GM23338 (cell line): ENCODE measurements at places on chromosomes 12 and 14. TPM values are rescaled to one million over a fixed set of nuclear protein-coding genes. Genes with fewer than 3 reads are reported as not detected.

- peak; percentile 69 for DNase-seq
Measured at GRCh38 chr12:67388331-67389138, 119.4 kb downstream of the CAND1 start.

TMEM132D gene
- 4.7 and 5.3 TPM in 2 replicates for total RNA-seq

DCD gene
- total RNA-seq: not detected in 2 replicates

DNA sequence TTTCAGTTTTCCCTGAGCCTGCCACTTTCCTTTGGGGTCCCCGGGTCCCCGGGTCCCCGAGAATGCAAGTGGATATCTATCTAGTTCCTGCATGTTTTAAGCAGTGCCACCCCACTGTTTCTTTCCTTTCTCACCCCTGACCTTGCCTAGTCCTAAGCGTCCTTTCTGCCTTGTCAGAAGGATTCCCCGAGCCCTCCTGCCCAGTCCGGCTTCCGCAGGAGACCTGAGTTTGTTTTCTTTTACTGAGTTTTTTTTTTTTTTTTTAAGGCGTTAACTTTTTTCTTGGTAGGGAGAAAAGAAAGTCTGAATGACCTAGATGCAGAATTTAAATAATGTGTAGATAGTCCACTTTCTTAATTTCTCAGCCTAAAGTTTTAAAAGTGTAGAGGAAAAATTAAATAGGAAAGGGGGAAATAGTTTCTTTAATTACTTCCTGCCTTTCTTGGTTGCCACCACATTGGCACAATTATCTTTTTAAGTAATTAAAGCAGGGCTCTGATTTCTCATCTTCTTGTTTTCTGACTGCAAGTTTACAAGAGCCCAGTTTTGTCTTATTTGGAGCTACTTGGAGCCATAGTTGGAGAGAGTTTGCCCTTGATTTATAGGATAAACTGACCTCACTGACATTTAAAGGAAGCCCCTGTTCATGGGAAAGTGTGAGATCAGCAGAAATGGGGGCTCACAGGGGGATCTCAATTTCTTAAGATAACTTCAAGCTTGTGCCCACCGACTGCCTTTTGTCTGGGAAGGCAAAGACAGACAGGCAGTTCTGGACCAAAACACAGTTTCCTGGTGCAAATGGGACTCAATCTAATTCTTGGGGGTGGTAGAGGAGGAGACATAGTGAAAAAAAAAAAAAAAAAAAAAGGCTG, 2.9 kb downstream of the PAX9 start:
- no peak for DNase-seq

A2M gene
- not detected in 2 replicates for total RNA-seq

- peak; percentile 73 for DNase-seq
Measured at GRCh38 chr12:53676656-53677015, 753 bp upstream of the ATP5MC2 start.

GRCh38 chr14:104393898-104394381, 185.6 kb upstream of the C14orf180 start:
- no peak for DNase-seq

SDR9C7 gene
- not detected in 2 replicates for total RNA-seq

DNA sequence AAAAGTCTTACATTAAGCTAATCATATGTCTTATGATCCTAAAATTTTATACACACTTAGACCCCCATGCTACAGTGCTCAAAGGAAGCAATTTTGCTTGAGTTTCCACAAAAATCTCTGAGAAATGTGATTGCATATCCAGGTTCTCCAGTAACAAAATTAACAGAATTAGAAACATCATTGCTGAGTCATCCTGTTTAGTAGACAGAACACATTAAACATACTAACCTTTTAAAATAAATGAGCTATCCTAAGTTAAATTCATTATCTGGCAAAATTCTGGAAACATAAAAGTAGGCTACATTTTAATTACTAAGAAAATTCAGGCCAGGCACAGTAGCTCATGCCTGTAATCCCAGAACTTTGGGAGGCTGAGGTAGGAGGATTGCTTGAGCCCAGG, 94.7 kb downstream of the DENND5B start:
- DNase-seq: no peak

ORAI1 gene
- 31.0 and 32.0 TPM in 2 replicates for total RNA-seq

DNA sequence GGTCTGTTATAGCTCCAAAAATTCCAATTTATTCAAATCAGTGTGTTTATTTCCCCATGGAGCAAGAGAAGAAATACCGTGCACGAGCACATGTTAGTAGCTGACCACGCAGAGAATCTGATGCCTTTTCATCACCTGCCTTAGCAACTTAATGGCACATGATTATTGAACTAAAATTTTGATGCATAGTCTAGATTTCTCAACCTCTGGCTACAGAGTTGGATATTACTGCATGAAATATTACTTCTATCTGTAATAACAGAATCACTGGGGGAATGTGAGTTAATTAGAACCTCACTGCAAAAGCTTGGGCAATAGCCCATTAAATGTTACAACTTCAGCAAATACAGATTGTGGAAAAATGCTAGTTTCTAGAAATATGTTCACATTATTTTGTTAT, 335.8 kb downstream of the FLRT2 start:
- DNase-seq: no peak

DNA sequence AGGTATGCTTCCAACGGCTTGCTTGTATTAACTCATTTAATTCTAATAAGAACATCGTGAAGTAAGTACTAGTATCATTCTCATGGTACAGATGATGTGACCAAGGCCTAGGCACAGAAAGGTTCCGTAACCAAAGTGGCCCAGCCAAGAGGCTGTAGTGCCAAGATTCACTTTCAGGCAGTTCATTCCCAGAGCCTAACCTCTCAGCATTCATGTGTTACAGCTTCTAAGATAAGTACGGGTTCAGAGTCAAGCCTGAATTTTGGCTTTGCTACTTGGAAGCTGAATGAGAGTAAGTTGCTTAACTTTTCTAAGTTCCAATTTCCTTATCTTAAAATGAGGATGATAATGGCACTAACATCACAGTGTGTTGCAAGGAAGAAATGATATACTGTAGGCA, 379.9 kb downstream of the AEBP2 start:
- DNase-seq: no peak

CFAP54 gene
- total RNA-seq: 0.07 and 0.70 TPM in 2 replicates

- no peak for DNase-seq
Measured at GRCh38 chr12:119245904-119246494, 67.3 kb downstream of the HSPB8 start.

- no peak for DNase-seq
Measured at GRCh38 chr14:58071341-58071740, 80.7 kb downstream of the ARMH4 start.

GRCh38 chr12:73308747-73309146, 1036.6 kb downstream of the TRHDE start:
- DNase-seq: no peak

DNA sequence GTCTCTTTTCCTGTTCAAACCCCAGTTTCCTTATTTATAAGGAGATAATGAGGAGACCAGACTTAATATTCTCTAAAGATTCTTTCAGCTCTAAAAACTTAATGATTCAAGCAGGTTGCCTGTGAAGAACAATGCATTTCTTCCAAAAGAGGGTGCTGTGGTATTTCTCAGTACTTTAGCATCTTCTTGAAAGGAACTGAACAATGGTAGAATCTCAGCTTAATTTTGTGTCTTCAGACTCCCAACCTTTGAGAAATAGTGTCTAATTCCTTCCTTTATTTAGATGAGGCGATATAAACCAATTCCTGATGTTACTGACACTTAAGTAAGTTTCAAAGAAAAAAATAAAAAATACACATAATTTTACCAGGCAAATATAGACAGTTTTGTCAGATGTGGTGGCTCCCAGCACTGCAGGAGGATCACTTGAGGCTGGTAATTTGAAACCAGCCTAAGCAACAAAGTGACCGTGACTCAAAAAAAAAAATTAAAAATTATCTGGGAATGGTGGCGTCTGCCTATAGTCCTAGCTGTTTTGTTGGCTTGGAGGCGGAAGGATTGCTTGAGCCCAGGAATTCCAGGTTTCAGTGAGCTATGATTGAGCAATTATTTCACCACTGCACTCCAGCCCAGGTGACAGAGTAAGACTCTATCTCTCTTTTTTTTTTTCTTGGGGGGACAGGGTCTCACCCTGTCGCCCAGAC, 76.9 kb upstream of the PSMA6 start:
- DNase-seq: peak; percentile 63

GRCh38 chr12:116137318-116137717, 140.2 kb downstream of the MED13L start:
- no peak for DNase-seq

DNA sequence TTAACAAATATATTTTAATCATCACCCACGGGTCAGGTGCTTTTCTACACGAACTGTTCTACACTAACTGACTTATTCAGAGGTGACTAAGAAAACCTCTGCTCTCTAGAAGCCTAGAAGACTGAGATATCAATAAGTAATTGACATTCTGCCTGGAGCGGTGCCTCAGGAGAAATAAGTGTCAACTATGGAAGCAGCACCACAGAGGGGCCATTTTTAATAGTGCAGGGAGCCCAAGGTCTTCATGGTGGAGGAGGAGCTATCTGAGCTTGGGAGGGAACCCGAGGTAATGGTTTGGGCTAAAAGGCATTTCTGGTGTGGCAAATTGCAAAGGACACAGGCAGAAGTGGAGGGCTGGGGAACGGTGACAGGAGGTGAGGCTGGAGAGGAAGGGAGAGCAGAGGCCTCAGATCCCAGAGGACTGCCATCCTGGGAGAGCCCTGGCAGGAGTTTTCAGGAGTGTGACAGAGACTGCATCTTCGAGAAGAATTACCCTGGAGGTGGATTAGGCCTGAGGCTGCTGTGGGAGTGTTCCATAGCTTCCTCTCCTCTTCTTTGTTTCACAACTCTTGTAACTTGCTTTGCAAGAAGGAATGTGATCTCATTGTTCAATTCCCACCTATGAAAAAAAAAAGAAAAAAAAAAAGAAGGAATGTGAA, 123.1 kb downstream of the NPAS3 start:
- peak; percentile 25 for DNase-seq

GRCh38 chr14:68379510-68380328, 413.1 kb downstream of the ZFP36L1 start:
- DNase-seq: no peak

RNU4-1 gene
- under 0.01 TPM in 1 of 2 replicates, not detected in the other for total RNA-seq

- peak; percentile 77 for DNase-seq
Measured at GRCh38 chr14:91177073-91178034, 63.5 kb downstream of the DGLUCY start.

GLIPR1L1 gene
- not detected in 2 replicates for total RNA-seq

- DNase-seq: no peak
Measured at GRCh38 chr12:79691511-79692248, 916 bp upstream of the PAWR start.

- peak; percentile 21 for DNase-seq
Measured at GRCh38 chr12:122282061-122282460, 15.8 kb upstream of the VPS33A start.

DNA sequence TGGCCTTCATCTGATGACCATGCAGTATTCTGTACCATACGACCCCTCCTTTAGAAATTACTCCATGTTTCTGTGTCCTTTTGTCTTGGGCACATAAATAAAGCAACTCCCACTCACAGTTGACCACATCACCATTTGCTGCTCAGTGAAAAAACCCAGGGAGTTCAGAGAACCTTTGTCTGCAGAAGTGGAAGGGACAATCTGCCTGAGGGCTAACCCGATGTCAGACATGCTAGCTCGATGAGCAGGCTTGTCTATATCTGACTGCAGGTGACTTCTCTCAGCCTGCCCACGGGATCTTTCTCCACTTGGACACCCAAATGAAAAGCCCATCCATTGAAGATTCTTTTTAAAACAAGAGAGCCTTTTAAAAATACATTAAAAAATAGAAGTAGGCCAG, 45.7 kb upstream of the GRIP1 start:
- no peak for DNase-seq

KRT1 gene
- not detected in 2 replicates for total RNA-seq

DNA sequence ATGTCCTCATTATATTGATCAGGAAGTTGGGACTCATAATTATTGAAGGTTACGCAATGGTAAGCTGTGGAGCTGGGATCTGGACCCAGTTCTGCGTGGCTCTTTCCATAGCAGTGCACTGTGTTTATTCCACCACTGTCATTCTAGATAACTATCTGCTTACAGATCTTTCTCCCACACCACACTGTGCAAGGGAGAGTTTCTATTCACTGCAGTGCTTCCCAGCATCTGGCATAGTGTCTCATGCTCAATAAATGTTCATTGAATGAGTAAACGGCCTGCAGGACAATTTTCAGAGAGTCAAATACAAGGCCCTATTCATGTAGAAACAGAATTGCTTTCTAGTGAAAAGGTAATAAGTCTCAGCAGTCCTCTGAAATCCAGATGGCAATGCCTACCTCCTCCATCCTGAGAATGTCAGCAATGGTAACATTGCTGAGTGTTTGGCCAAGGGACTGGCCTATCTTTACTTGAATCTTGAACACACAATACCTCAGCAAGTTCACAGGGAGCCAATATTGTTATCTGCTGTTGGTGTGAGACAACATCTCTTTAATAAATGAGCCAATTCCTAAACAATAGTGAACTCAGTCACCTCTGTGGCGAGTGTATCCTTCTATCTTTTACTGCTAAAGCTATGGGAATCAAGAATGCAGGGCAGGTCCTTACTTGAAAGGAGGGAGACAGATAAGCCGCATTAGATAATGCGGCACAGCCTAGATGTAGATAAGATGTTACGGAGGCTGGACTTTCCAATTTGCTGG, 332.4 kb upstream of the PRICKLE1 start:
- no peak for DNase-seq

FOXA1 gene
- total RNA-seq: 1.8 TPM in 1 of 2 replicates, not detected in the other

GRCh38 chr14:85217412-85217811, 312.5 kb upstream of the FLRT2 start:
- DNase-seq: no peak

DNA sequence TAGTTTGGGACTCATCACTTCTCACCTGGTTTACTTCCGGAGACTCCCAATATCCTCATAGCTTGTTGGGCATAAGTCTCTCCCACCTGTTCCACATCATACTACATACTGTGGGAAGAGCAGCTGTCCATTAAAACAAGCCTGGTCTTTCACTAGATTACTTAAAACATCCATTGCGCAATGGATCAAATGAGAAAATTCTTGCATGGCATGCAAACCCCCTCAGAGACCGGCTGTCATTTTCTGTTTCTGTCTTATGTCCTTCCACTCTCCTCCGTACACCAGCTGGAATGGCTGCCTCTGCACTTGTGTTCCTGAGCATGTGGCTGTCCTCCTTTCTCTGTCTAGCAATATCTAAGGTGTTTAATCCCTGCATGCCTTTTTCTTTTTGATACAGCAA, 265.6 kb downstream of the TMEM117 start:
- no peak for DNase-seq

GRCh38 chr14:67917006-67917405, 97.4 kb downstream of the RAD51B start:
- DNase-seq: no peak

GRCh38 chr14:30373526-30373925, 185.4 kb upstream of the G2E3 start:
- no peak for DNase-seq

STON2 gene
- 65.4 and 71.0 TPM in 2 replicates for total RNA-seq

- no peak for DNase-seq
Measured at GRCh38 chr12:32448586-32448985, 49.2 kb downstream of the FGD4 start.

GRCh38 chr12:91441246-91441645, 258.6 kb upstream of the DCN start:
- no peak for DNase-seq

DNA sequence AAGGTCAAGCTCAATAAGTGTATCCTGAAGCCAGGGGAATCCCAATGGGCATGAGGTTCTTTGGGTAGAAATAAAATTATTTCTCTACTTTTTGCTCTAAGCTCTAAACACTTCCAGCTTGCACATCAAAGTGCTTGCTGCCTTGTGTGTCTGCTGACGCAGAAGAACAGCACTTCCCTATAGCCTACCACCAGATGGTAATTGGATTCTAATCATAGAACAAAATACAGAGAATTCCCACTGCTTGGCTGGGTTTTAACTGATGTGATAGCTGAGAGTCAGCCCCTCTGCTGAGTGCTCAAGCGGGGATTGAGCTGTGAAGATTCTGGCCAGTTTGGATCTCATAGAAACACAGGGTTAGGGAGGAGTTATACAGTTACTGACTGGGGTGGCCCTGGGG, 132.4 kb upstream of the GZMB start:
- no peak for DNase-seq
